ENCODE measurements at places on chromosomes 4 and X.

DNA sequence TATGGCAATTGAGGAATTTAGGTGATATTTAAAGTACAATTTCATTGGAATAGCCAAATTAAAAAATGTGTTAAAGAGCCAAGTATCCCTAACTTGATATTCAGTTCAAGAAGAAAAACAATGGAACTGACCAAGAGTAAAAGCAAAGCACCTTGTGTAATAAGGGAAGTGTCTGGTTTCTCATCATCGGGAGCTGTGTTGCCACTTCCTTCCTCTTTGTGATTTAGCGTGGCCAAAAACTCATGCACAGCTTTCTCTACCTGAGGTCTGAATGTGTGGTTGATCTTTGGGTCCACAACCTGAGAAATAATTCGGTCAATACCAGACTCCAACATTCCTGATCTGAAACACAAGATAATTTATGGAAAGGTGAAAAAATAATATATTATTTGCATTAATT, 12.4 kb downstream of the BOD1L1 start:
- DNase-seq, result no peak

GRCh38 chr4:150828159-150828558, 186.9 kb downstream of the LRBA start:
- DNase-seq, result no peak

DNA sequence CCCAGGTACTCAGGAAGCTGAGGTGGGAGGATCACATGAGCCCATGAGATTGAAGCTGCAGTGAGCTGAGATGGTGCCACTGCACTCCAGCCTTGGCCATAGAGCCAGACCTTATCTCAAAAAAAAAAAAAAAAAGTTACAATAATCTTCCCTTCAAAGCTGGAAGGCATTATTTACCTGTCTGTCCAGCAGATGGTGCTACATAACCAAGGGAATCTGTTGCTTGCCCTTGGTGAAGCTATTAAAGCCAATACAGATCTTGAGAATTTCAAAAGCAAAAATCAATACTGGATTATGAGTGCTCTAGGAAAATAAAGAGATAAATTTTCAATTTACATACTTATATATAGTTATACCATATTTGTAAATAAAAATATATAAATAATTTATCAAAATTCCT, 25.9 kb downstream of the PKD2 start:
- no peak for DNase-seq

DNA sequence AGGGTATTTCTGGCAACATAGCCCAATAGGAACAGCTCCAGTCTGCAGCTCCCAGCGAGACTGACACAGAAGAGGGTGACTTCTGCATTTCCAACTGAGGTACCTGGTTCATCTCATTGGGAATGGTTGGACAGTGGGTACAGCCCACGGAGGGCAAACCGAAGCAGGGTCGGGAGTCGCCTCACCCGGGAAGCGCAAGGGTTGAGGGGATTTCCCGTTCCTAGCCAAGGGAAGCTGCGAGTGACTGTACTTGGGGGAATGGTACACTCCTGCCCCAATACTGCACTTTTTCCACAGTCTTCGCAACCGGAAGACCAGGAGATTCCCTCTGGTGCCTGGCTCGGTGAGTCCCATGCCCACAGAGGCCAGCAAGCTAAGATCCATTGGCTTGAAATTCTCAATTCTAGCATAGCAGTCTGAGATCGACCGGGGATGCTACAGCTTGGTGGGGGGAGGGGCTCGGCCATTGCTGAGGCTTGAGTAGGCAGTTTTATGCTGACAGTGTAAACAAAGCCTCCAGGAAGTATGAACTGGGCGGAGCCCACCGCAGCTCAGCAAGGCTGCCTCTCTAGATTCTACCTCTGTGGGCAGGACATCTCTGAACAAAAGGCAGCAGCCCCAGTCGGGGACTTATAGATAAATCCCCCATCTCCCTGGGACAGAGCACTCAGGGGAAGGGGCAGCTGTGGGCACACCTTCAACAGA, 14.0 kb upstream of the ADAD1 start:
- no peak for DNase-seq

DNA sequence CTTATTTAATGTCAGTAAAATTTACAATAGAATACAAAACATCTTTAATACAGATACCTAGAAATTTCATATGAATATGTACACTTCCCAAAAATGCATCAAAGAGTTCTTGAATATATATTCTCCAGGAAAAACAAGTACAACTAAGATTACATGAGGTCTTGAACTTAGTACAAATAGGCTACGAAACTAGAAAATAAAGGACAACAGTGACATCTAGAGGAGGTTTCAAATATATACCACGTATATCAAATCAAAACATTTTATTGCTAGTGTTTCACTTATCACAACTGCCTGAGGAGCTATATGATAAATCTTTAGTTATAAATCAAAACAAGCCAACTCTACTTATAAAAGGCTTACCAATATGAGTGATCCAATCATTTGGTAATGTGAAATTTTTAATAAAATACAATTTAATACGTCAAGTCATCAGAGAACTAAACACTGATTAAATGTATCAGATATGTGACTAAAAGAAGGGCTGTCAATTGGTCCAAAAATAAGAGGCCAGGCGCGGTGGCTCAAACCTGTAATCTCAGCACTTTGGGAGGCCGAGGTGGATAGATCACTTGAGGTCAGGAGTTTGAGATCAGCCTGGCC, 36.6 kb downstream of the ANAPC10 start:
- DNase-seq, result no peak

DNA sequence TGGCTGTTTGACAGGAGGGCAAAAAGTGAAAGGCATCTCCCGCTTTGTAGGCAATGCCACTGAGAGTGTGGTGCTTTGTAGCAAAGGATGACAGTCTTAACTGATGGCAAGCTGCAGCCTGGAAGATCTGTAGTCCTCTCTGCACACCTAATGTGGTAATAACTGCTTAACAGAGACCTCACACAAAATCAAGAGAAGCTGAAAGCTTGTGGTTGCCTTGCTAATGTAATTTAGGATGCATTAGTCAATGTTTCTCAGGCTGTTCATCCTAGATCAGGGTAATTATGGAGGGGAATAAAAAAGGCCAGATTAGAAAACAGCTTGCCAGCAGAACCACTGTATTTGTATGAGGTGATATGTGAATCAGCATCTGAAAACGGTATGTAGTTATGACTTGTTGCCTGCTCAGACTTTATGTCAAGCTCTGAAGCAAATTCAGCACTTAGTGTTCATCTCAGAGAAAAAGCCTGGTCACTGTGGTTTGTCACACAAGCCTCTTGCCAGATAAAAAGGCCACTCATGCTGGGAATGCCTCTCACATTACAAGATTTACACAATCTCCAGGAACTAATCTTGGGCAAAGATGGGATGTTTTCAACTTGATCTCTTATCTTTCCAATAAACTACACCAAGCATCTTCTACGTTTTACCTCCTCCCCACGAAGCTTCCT, 130.8 kb downstream of the ENOX2 start:
- DNase-seq, result peak; percentile 54

GRCh38 chr4:54556587-54556986, 101.2 kb upstream of the KIT start:
- no peak for DNase-seq

DNA sequence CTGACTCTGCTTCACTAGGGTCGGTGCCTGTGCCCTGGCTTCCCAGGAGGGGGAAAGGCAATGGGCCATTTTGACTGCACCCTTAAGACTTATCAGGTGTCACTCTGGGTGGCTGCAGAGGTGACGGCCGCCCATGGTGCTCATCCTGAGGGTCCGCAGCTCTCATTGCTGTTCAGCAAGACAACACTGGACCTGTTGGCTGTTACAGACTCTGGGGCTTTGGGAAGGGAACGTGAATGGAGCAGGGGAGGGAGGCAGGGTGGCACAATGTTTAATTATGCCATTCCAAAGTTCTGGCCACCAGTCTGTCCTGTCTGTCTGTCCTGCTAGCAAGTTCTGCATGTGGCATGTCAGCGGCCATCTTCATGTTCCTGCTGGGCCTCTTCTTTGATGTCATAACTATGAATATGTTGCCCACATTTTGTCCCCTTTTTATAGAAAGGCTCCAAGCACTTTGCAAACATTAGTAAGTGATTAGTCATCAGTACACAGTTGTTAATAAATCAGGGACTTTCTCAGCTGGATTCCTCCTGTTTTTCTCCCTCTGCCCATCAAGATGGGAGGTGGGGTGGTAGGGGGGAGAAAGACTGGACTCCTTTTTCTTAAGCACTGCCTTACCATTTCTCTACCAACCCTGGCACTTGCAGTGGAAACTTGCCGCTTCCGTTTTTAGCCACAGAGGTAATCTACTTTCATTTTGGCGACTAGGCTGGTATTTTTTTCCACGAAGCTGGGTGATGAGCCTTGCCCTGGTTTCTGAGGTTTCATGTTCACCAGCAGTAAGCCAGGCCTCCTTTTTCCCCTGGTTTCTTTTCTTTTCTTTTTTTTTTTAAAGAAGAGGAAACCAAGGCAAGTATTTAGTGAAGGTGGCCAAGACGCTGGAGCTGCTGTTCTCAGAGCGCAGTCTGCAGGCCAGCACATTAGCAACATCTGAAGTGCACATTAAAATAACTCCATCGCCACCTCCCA, 88.6 kb upstream of the TRIM2 start:
- peak; percentile 67 for DNase-seq

- DNase-seq, result no peak
These were observed 111.1 kb downstream of the ADRA2C start for GRCh38 chr4:3877236-3877635.
